ENCODE measurements at places on chromosomes 4 and X.

DNA sequence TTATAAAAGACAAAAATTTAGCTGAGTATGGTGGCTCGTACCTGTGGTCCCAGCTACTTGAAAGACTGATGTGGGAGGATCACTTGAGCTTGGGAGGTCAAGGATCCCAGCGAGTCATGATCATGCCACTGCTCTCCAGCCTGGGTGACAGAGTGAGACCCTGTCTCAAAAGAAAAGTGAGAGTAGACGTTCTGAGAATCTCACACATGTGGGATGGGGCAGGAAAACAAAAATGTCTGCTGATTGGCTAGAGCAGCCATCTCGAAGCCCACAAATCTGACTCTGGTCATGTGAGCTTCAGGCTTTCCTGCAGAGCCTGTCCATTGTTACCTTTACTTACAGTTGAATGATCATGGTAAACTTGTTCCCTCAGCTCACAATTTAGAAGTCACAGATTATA lies 23.1 kb upstream of the SLC9A7 start:
- no peak for DNase-seq

DNA sequence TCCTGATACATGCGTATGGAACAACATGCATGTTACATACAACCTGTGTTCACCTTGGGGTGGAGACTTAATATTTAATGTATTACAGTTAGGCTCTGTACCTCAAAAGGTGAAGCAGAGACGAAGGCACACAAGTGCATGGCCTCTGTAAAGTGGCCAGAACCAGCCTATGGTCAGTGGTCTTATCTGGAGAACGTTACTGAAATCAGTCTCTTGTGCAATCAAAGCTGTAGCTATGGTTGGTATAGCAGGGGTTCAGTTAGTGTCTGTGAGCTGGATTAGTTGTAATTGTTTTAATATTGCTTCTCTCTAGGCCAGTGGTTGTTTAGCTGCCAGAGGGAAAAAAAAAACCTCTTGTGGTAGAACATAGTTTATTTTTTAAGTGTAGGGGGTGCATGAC lies 2.2 kb upstream of the TMEM33 start:
- DNase-seq: no peak

- DNase-seq: no peak
Observed at GRCh38 chr4:32025851-32026459, 1305.8 kb downstream of the PCDH7 start.

DNA sequence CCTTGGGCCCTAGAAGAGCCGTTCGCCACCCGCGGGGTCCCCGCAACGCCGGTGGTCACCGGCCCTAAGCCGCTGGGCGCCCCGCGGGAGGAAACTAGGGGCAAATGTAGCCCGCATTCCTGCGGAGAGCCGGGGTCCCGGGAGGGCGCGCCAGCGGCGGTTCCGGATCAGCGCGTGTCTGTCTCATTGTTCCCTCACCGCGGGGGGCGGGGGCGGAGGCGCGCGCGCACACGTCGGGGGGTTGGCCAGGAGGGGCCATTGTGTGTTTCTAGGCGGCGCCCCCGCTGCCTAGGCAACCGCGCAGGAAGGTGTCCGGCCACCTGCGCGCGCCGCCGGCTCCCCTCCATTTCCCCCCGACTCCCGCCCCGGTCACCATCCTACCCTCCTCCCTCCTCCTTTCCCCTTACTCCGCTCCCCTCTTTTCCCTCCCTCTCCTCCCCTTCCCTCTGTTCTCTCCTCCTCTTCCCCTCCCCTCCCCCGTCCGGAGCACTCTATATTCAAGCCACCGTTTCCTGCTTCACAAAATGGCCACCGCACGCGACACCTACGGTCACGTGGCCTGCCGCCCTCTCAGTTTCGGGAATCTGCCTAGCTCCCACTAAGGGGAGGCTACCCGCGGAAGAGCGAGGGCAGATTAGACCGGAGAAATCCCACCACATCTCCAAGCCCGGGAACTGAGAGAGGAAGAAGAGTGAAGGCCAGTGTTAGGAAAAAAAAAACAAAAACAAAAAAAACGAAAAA lies 789 bp upstream of the DDX3X start:
- peak; percentile 83 for DNase-seq

DNA sequence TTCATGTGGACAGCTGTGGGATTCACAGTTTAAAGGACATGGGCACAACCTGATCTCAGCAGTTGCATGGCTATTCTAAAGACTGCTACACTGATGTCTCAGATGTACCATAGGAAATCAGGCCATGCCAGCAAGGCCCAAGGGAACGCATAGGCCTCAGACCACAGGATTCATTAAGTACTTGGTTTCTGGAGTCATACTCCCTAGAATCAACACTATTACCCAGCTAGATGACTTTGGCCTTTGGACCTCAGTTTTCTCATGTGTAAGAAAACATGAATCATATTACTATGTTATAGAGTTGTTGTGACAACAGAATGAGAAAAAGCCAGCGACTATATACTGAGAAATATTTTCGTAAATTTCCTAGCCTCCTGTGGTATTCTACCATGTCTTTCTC lies 67.9 kb downstream of the NHS start:
- no peak for DNase-seq

- no peak for DNase-seq
Observed at GRCh38 chr4:5878359-5878758, 14.5 kb downstream of the CRMP1 start.

- DNase-seq: no peak
Observed at GRCh38 chrX:132749406-132749805, 209.0 kb downstream of the HS6ST2 start.

DNA sequence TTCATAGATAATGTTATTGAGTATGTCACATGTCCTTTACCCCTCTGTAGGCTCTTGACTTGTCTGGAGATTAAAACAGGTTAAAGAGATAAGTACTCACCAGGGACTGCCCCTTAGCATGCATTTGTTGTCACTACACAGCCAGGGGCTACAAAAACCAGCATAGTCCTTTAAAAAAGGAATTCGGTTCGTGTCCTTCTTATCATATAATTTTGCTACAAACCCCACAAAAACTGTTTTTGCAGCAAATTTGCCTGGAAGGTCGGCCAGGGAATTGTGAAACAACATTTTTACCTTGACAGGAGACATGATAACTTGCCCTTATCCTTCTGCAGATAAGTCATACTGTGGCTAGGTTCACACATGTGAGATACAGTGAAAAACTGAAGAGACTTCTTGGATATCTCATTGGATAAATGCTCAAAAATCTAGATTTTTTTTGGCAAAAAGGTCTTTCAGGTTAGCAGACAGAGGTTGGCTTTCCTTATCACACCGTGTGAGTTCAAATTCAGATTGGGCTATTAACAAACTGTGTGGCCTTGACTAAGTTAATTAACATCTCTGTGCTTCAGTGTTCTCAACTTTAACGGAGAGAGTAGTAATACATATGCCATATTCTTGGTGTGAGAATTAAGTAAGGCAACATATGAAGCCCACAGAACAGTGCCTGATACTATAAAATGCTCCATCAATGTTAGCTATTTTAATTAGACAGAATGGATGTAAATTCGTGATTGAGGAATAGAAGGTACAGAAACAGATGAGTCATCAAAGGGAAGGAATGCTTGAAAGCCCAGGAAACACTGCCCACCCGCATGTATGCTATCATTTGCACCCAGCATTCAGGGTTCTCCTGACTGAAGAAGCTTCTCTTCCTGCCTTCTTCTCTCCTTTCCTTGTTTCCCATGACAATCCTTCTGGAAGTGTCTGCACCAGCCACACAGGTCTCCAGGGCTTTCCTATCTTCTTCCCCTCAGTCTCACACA lies 30.0 kb downstream of the FAM9C start:
- DNase-seq: no peak

DNA sequence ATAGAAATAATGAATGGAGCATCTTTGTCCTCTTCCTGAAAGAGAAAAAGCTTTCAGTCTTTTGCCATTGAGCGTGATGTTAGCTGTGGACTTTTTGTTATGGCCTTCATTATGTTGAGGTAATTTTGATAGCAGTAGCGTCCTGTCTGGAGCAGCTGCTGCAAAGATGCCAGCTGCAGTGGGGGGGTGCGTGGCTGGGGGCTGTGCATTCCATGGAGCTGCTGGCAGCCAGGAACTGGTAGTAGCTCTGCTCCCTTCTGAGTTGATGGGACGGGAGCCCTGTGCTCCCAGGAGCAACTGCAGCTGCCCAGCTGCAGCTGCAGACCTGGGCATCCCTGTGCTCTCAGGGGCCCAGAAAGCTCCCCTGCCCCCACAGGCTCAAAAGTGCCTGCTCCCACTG lies 50.4 kb downstream of the CCDC160 start:
- no peak for DNase-seq

- DNase-seq: no peak
Observed at GRCh38 chrX:16023790-16024734, 99.3 kb upstream of the GRPR start.

- no peak for DNase-seq
Observed at GRCh38 chrX:109719264-109719663, 13.8 kb downstream of the ACSL4 start.

- no peak for DNase-seq
Observed at GRCh38 chr4:175351473-175351872, 433.3 kb downstream of the ADAM29 start.

- no peak for DNase-seq
Observed at GRCh38 chr4:102869569-102870197, 891 bp downstream of the CISD2 start.

DNA sequence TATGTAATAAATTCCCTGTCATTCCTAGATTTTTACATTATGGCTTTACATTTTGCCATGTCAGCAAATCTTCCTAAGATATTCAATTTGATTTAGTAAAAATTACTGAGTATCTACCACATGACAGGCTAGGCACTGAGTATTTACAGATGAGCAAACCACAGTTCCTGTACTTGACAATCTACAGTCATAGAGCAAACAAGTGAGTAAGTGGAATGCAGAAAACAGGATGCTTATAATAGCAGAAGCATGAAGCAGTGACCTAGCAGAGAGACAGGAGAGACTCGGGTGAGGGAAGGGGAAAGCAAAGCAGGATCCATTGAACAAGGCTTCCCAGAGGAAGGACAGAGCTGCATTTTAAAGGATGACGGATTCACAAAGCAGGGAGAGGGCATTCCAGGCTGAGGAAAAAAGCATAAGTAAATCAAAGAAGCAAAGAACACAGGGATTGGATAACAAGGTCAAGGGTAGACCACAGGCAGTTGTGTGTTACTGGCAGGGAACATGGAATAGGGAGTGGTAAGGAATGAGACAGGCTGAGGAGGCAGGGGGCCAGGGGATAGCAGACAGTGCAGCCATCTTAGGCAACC lies 124.7 kb upstream of the C1QTNF7 start:
- no peak for DNase-seq

DNA sequence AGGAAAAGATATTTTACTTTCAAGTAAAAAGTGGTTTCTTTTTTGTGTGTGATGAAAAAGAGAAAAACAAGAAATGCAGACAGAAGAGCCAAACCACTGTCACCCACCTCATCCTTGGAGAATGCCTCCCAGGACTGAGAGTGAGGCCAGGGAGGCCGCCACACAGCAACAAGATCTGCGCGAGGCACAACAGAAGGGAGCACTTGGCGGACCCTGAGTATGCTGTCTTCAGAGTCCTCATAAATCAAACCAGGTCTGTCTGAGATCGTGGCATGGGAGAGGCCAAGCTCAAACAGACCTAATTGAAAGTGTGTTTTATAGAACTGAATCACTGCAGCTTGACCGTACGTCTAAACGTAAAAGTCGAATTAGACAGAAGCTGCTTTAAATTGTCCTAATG lies 134.3 kb upstream of the VCX2 start:
- DNase-seq: no peak

DNA sequence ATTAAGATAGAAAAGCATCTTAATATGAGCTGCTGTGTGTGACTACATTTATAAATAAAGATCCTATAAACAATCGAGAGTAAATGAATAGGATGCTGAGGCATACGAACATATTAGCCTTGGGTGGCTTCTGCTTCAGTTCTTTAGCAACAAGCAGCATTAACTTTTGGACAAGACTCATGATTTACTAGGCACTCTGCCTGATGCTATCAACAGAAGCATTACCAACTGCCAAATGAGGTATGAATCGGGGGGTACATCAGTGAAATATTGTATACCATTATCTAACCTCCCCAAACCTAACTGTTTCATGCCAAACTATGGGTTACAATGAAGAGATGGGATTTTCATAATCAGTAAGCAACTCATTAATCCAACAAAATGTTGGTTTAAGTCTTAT lies 113.1 kb downstream of the RAB28 start:
- DNase-seq: no peak

GRCh38 chr4:57575426-57575825 lies 465.2 kb upstream of the IGFBP7 start:
- DNase-seq: no peak

DNA sequence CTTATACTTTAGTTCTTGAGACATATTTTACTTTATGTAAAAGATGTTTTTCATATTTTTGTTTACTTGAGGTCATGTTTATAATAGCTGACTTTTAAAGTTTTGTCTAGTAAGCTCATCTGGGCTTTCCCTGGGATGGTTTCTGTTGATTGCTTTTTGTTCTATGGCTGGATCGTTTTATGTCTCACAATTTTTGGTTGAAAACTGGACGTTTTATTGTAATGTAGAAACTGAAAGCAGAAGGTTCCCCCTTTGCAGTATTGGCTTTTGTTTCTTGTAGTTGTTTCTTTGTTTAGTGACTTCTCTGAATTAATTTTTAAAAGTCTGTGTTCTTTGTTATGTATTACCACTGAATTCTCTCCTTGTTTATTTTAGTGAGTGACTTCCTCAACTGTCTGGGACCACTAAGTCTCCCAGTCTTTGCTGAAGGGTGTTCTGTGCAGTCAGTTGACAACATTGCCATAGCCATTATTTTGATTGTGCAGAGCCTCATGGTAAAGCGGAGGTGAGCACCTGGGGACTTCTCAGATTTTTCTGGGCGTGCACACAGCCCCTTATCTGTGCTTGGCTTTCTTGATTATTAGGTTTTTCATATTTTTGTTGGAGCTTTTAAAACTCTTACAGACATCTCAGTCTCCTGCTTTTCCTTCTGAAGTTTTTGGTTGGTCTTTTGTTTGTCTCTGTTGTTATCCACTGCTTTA lies 31.0 kb downstream of the KDM6A start:
- no peak for DNase-seq

GRCh38 chrX:69362856-69363255 lies 141.3 kb upstream of the NALF2 start:
- DNase-seq: peak; percentile 2

DNA sequence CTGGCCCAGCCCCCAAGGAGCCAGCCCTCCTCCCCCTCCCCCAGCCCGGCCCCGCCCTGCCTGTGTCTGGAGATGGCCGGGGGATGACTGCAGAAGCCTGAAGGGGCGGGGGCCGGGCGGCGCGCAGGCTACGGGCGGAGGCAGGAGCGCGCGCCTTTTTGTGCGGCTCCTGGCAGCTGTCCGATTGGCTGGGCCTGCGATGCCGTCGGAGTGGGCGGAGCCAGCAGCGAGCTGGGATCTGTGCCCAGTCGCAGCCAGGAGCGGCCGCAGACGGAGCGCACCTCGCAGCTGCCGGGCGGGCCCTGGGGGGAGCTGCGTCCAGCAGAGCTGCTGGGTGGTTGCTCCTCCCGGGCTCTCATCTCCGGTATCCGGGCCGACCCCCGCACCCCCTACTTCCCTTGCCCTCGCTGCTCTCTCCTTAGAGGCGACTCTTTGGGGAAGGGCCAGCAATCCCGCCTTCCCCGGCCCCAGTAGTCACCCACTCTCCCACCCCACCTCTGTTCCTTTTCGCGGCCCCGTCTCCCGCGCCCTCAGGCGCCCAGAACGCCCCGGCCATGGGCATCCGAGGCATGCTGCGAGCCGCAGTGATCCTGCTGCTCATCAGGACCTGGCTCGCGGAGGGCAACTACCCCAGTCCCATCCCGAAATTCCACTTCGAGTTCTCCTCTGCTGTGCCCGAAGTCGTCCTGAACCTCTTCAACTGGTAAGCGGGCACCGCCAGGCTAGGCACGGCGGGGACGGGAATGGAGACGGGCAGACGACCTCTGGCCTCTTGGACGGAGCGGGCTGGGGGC lies at the start of gene GABRQ:
Gene GABRQ (plus strand): TSS at position 247 of the 794 bp plus-strand sequence. CDS start 308 bp downstream, at position 555.
- DNase-seq: peak; percentile 52

GRCh38 chr4:66750273-66750672 lies 795.0 kb downstream of the CENPC start:
- no peak for DNase-seq

All from thyroid gland (tissue), 4 donors.